ENCODE measurements at places on chromosomes 16 and 17.
A peak's percentile ranks its signal among the peaks of the same experiment; 100 is the strongest.

GRCh38 chr17:58475985-58476384, 12.2 kb downstream of the HSF5 start:
- no peak for DNase-seq

- DNase-seq: no peak
These were observed 473.2 kb downstream of the RBFOX1 start for GRCh38 chr16:7805686-7806396.

GRCh38 chr17:36017799-36018198, at the start of gene CCL23:
TSS of gene CCL23 (minus strand) at chr17:36017972. CDS start at chr17:36017897, 75 bp downstream.
- no peak for DNase-seq

GRCh38 chr17:2705888-2706795, 5.4 kb downstream of the CLUH start:
- DNase-seq: no peak

- DNase-seq: peak; percentile 46
These were observed 973 bp upstream of the UBTF start for GRCh38 chr17:44220213-44221083.

GRCh38 chr17:40027614-40028012, 12.4 kb downstream of the CSF3 start:
- DNase-seq: no peak

- no peak for DNase-seq
These were observed 29.6 kb downstream of the TNRC6A start for GRCh38 chr16:24759006-24759405.

DNA sequence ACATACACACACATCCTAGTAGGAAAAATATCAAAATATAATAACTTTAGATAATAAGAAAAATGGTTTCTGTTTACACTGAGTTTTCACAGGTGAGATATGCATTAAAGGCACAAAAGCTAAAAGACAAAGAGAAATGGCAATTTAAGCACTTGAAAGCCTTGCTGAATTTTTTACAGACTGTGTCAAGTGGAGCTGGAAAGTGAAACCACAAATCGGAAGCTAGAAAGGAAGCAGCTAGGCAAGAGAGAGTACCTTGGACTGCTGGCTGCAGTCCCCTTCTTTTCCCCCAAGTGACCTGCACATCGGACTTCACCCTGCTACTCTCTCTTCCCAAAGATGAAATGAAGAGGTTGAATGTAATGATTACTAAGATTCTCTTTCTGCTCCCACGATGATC, 135.1 kb downstream of the CDH13 start:
- no peak for DNase-seq

DNA sequence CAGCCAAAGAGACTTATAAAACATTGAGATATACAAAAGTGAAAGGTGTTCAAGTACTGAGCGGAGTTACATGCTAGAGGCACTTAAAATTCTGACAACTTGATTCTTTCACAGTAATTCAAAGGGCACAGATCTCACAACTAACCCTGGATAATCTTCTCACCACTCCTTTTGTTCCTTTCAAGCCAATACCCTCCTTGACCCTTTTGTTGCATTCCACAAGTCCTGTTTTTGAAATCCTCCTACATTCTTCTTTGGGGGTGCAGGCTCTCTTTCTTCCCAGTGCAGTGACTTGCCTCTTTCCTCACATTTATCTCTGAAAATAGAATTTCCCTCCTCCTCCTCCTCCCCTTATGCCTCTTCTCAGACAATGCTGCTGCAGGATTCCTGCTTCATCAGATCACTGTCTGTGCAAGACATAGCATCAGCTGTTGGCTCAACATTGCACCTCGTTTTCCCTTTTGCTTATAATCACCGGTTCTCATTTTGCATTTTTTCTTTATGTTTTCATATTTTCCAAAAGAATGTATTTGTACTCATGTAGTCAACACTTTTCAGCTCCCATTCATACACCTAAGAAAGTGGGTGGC, 199.3 kb downstream of the CDH8 start:
- no peak for DNase-seq

- no peak for DNase-seq
These were observed 10.7 kb downstream of the CCDC40 start for GRCh38 chr17:80047176-80047575.

GRCh38 chr17:59845595-59846393, 46.9 kb downstream of the TUBD1 start:
- DNase-seq: peak; percentile 9

GRCh38 chr17:34219405-34219804, 35.7 kb upstream of the CCL2 start:
- DNase-seq: no peak

- DNase-seq: no peak
These were observed 4.9 kb downstream of the SEZ6 start for GRCh38 chr17:29000973-29001372.

DNA sequence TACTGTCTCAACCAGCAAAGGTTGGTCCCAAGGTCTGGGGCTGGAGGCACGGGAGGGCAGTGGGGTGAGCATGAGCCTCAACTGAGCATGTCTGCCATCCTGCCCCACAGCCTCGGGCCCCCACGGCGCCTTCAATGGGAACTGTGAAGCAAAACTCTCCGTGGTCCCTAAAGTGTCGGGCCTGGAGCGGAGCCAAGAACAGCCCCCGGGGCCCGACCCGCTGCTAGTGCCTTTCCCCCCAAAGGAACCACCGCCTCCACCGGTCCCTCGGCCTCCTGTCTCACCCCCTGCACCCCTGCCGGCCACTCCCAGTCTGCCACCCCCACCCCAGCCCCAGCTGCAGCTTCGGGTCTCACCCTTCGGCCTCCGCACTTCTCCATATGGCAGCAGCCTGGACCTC, 4.2 kb downstream of the FBRS start:
- no peak for DNase-seq

DNA sequence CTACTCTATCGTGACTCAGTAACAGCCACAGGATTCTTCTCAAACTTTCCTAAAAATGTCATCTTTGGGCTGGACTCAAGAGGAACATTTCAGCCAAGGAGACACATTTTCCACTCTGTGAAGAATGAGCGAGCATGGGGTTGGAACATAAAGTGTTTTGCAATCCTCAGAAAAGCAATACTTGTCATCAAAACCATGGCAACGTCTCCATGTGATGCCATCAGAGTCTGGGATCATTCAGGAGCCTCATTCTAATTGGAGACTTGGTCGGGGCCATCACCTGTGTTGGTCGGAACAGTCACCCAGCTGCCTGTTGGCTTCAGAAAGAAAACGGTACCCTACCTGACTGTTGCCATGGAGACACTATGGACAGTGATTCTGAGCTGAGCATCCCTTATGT, 25.5 kb downstream of the MYOCD start:
- no peak for DNase-seq

GRCh38 chr17:82944990-82945389, 105.2 kb upstream of the ZNF750 start:
- DNase-seq: no peak

GRCh38 chr17:5419959-5420653, at the start of gene RPAIN:
TSS of gene RPAIN (plus strand) at chr17:5420182. CDS start at chr17:5420211, 29 bp downstream.
- peak; percentile 47 for DNase-seq

DNA sequence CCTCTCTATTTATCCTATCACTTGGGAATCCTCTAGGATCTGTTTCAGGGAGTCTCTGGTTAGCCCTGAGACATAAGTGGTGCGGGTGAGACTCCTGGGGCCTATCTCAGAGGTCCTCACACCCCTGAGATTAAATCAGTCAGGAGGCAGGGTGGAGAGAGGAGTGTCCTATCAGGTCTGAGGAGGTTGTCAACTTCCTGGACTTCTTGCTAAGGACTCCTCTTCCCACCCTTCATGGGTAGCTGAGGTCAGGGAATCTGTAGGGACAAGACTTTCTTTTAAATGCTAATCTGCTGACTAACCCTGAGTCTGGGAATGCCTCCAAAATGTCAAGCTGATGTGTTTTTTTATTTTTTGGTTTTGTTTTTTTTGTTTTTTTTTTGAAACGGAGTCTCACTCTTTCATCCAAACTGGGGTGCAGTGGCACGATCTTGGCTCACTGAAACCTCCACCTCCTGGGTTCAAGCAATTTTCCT, 6.6 kb upstream of the ARMC5 start:
- DNase-seq: no peak

DNA sequence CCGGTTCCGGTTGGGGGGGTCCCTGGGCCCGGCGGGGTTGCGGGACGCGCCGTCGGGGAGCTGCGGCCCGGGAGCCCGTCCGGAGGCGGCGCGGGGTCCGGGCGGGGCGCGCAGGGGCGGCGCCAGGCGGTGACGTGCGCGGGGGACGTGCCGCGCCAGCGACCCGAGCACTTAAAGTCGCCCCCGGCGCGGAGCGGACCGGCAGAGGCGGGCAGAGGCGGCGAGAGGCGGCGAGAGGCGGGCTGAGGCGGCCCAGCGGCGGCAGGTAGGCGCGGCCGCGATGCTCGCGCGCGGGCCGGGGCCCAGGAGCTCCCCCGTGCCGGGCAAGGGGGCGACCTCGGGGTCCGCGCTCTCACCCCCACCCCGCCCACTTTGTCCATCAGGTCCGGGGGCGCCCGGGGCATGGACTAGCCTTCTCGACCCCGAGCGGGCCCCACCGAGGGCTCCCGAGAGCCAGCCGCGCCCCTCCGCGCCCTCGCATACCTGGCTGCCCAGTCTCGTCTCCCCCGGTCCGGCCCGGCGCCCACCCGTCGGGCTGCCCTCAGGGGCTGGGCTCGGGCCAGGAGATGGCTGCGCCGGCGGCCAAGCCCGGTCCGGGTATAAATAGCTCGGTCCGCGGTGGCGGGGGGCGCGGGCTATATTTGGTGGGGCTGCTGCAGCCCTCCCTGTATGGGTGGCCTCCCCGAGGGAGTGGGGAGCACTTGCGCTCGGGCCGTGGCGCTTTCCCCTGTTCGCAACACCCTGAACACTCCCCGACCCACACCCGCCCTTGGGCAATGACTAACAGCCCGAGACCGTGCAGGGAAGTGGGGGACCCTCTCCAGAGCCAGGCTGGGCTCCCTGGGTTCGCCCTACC, at the start of gene SLC16A3:
TSS of gene SLC16A3 (plus strand) at position 201 of the 856 bp plus-strand sequence. CDS start 6,967 bp downstream, outside the sequence.
- peak; percentile 16 for DNase-seq

- no peak for DNase-seq
These were observed 151.4 kb downstream of the TMEM132E start for GRCh38 chr17:34730816-34731215.

GRCh38 chr16:72942021-72942420, 105.9 kb downstream of the ZFHX3 start:
- DNase-seq: no peak

DNA sequence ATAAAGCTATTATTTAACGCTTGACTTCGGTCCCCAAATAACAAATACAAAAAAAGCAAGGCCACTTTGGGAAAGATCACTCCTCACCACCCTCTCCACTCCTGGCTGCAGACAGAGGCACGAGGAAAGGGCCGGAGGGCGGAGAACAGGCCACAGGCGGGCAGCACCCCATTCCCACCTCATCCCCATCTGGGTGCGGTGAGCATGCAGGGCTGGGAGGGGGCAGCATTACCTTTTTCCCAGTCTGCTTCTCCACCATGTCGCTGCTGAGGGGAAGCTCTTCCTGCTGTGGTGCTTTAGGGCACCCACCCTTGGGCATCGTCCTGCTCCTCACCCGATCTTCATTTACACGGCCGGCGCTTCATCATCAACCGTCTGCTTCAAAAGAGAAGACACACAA, 99.2 kb downstream of the ZNF778 start:
- DNase-seq: no peak

- no peak for DNase-seq
These were observed 22.3 kb upstream of the PLLP start for GRCh38 chr16:57306676-57307341.

DNA sequence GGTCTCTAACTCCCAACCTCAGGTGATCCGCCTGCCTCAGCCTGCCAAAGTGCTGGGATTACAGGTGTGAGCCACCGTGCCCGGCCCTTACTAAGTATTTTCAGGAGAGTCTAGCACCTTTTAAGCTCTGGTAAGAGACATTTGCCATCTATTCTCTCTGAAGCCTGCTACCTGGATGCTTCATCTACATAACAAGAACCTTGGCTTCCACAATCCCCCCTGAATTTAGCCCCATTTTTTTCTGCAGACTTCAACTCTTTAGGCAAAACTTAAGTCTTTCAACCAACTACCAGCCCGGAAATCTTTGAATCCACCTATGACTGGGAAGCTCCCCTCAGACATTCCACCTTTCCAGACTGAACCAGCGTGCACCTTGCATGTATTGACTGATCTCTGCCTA, 14.0 kb upstream of the UBE2I start:
- no peak for DNase-seq
